ENCODE measurements at places on chromosomes 2 and 18.

- no peak for DNase-seq
These were observed 1090.2 kb upstream of the PIK3C3 start for GRCh38 chr18:40864846-40865245.

DNA sequence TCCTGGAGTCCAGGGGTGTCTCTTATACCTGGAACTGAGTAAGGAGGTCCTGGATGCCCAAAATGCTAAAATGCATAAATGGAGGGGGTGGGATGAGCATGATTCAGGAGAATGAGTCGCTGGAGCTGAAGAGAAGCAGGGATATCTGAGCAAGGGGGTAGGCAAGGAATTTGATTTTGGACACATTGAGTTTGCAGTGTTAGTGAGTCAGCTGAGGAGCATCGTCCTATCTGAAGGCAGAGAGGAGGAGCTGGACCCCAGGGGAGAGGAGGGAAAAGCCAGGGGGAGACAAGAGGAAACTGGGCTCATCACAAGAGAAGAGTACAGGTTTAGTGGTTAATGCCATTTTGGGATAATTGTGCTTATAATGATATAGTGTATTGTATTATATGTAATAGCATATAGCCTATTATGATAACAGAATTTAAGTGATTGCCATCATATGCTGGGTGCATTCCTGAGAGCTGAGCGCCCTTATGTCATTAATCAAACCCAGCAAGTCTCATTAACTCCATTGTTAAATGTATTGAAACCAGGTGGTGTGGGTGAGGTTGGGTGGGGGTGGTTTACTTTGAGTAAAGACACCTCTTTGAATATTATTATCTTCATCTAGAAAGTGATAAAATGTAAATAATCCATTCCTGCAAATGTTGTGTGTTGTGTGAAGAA, 12.4 kb downstream of the EHD3 start:
- DNase-seq, result no peak

DNA sequence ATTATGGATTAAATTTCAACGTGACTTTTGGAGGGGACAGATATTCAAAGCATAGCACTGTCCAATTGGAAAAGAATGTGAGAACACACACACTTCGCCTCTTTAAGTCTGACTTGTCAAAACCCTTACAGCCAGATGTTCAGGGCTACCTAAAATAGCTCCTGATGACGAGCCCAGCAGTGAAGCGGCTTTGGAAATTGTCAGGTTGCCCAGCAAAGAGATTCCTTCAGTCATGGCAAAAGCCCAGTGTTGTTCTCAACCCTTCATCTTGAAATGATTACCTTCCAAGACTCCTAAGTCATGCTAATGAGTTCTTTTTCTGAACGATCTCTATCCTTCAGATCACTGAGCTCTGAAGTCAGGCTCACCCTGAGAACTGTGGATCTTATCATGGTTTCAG, 436.6 kb downstream of the LRATD1 start:
- DNase-seq, result no peak

GRCh38 chr2:70979180-70979488, 704 bp downstream of the ANKRD53 start:
- DNase-seq, result no peak

DNA sequence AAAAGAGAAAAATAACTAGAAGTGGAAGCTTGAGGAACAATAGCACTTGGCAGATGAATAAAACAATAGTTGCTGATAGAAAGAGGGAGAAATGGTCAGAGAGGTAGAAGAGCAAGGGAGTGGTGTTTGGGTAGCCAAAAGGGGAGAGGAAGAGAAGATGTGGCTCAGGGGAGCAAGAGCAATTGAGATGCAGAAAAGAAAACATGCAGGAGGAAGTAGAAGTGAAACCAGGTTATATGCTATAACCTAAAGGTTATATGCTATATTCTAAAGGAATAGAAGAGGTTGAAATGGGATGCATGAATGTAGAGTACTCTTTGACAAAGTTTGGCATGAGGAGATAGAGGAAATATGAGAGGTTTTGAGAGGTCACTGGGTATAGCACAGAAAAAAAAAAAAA, 759.5 kb downstream of the SATB2 start:
- DNase-seq, result no peak

DNA sequence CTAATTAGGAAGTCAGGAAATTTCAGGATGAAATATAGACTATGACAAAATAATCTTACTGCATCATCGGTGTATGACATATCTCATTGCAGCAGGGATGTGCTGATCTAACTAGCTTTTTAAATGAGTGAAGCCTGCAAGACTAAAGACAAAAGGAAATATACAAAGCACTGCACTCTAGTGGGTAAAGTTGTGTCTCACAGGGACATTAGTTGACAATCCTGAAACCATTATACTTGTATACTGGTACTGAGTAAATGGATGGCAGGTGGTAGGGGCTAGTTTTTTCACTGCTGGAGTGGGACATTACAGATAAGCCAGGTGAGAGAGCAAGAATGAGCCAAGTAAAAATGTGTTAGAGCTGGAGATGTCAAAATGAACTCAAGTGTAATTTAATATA, 317.5 kb upstream of the RAB6C start:
- no peak for DNase-seq

GRCh38 chr2:196293751-196294515, 122.6 kb upstream of the STK17B start:
- DNase-seq, result no peak

- no peak for DNase-seq
These were observed 40.2 kb downstream of the GALNT14 start for GRCh38 chr2:31097962-31098613.

DNA sequence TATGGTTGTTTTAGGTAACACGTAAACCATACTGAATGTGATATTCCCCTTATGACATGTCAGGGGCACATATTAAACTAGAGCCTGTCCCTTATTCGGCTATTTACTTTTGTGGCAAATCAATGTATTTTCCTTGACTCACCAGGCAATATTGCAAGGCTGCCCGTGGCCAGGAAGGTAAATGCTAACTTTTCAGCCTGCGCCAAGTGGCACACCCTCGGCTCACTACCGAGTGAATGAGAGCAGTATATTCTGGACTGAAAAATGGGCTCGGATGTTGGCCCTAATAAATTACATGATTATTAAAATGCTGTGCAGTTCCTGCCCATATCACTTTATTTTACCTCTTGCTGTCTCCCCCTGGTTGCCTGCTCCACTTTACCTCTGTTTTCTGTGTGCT, 46.7 kb downstream of the POU3F3 start:
- no peak for DNase-seq

GRCh38 chr2:136236019-136236418, 118.1 kb upstream of the CXCR4 start:
- DNase-seq, result peak; percentile 86

GRCh38 chr18:75111760-75112159, 97.2 kb downstream of the PTGR3 start:
- no peak for DNase-seq

GRCh38 chr2:101188683-101189405, 37.7 kb upstream of the TBC1D8 start:
- DNase-seq, result no peak

GRCh38 chr18:26477828-26478466, 70.4 kb downstream of the KCTD1 start:
- no peak for DNase-seq

DNA sequence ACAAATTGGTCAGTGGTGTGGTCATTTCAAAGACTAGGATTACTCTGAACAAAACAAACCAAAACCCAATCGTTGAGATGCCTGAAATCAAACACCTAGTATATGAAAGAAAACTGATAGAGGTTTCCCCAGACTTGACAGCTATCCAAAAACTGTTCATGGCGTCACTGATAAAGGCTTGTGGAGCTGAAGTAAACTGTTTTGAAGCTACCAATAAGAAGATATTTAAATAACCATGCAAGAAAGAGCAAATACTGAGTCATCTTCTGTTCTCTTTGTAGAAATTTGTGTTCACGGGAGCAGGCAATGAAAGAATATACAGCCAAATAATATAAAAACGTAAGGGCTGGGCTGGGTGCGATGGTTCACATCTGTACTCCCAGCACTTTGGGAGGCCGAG, 7.5 kb upstream of the COLEC11 start:
- DNase-seq, result no peak

DNA sequence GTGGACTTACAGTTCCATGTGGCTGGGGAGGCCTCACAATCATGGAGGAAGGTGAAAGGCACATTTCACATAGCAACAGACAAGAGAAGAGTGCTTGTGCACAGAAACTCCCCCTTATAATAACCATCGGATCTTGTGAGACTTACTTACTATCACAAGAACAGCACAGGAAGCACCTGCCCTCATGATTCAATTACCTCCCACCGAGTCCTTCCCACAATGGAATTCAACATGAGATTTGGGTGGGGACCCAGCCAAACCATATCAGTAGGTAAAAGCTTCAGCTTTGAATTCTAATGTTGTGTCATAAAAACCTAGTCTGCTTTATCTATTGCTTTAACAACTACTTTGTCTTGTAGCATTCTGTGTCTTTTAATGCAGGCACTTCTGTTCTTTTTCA, 140.4 kb upstream of the PIK3C3 start:
- DNase-seq, result no peak

DNA sequence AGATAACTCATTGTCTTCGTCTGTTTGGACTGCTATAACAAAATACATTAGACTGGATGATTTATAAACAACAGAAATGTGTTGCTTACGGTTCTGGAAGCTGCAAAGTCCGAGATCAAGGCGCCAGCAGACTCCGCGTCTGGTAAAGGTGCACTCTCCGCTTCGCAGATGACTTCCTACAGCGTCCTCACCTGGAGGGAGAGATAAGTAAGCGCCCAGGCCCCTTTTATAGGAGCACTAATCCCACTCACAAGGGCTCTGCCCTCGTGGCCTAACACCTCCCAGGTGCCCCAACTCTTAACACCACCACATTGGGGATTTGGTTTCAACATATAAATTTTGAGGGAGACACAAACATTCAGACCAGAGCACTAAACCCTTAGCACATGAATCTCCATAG, 51.3 kb downstream of the SERTAD2 start:
- no peak for DNase-seq
